ENCODE measurements at places on chromosomes 12 and 14.

GRCh38 chr14:102663440-102663839 lies 71.0 kb downstream of the RCOR1 start:
- no peak for DNase-seq

DNA sequence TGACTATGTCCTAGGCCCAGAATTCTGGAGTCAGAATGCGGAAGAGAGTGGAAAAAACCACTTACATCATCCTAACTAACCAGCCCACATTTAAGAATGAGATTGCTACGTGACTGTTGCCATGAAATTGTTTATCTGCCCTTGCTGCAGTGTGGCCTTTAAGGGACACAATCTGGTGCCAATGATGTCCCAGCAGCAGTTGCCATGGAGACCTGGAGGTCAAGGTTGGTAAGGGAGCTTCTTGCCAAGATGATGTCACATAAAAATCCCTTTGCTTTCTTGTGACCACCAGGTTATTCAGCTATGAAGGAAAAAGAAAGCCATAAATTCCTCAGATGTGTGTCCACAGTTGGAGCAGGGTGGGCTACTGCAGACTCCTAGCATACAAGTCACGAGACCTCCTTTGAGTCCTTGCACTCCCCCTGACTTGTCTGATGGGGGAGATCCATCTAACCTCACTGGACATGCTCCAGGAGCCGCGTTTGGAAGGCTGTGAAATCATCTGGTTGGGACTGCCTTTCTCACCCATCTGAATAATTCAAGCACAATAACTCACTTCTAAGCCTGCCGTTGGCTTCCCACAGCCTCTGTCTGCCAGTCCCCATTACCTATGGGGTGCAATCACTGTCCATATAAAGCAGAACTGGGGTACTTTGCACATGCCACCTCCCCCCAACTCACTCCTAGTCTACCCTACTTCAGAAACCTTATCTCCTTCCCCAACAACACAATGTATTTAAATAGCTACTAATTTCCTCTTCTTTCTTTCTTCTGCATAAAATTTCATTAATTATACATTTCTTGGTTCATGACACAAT lies 165.6 kb downstream of the ZFP36L1 start:
- no peak for DNase-seq

DNA sequence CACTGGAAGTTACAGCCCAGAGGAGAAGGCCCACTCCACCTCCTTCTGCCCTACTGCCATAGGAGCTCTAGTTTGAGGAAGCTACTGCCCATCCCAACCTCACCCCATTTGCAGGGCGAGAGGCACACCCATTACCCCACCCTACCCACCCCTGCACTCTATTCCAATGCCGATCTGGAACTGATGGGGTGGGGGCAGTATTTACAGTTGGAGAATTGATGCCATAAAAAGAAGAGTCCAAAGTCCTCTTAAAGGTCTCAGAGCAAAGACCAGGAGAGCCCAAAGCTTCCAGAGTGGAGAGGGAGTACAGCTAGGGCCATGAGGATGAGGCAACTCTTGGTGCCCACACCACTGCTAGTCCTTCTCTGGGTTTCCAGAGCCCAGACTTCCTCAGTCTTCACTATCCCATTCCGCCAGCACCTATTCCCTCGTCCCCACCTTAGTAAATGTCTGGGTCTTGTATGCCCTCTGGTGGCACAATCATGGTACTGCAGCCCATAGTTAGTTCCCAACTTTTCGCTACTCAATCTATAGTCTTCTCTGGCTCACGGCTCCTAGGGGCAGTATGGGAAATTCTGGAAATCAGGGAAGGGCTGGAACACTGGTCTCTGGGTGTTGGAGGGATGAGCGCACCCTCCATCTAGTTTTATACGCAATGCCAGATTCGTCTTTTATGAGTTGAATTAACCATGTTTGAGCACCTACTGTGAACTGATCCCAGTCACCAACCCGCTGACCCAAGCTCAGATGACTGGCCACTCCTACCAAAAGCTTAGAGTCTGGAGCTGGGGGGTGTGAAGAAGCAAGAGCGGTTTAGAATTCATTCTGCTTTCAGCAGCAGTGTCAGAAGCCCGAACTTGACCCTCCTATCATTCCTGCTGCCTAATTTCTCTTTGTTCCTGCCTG lies 6.9 kb upstream of the ADCY6 start:
- peak; percentile 73 for DNase-seq

GRCh38 chr14:60506985-60507829 lies 1.7 kb upstream of the SIX6 start:
- DNase-seq = no peak

- no peak for DNase-seq
Observed at GRCh38 chr12:122963941-122964265, 2.4 kb downstream of the ABCB9 start.

GRCh38 chr14:24889843-24890242 lies 160.1 kb downstream of the STXBP6 start:
- no peak for DNase-seq

- no peak for DNase-seq
Observed at GRCh38 chr14:61381553-61381952, 60.2 kb downstream of the PRKCH start.

DNA sequence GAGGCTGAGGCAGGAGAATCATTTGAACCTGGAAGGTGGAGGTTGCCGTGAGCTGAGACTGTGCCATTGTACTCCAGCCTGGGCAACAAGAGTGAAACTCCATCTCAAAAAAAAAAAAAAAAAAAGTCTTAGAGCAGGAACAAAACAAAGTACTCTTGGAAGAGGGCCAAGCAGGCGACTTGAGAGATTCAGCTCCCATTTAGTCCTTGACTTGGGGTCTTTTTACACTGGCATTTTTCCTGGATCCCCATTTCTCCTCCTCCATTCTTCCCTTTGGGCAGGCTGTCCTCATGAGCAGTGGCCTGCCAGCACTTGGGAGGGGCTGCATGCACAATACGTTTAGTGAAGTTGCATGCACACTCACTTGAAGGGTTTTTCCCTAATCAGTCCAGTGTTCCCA lies 72.9 kb downstream of the C14orf132 start:
- DNase-seq = no peak

DNA sequence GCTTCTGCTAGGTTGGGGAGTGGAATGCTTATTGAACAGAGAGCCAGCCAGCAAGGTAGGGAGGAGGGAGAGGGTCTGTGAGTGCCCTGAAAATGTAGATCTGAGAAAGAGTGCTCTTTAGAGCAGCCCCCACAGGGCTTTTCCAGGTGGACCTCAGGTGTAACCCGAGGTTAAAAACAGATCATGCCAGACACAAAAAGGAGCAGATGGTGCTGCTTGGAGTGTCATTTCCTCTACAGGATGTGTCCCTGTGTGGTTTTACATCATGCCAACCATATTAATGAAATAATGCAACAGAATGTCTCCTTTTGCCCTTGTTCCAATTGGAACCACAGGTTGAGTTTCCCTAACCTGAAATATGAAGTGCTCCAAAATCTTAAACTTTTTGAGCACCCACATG lies 6.4 kb downstream of the SUSD6 start:
- DNase-seq = no peak

- no peak for DNase-seq
Observed at GRCh38 chr12:4914720-4915119, 5.0 kb downstream of the KCNA1 start.
